ENCODE measurements at places on chromosomes 6 and 20.

GRCh38 chr6:133701633-133702331 lies 187.1 kb upstream of the TCF21 start:
- DNase-seq: no peak

DNA sequence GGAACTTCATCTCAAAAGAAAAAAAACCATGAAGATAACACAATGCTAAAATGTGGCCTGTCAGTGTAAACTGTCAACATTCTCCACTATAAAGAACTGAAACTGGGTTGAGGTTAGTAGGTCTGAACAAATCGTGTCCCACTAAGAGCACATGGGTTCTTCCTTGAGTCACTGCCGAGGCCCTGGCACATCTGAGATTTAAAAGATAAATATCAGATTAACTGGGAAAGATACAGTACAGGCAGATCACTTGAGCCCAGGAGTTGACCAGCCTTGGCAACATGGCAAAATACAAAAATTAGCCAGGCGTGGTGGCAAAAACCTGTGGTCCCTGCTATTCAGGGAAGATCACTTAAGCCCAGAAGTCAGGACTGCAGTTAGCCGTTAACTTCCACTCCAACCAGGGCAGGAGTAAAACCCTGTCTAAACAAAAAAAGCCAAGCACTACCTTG lies 5.6 kb downstream of the EEF1A1 start:
- no peak for DNase-seq

DNA sequence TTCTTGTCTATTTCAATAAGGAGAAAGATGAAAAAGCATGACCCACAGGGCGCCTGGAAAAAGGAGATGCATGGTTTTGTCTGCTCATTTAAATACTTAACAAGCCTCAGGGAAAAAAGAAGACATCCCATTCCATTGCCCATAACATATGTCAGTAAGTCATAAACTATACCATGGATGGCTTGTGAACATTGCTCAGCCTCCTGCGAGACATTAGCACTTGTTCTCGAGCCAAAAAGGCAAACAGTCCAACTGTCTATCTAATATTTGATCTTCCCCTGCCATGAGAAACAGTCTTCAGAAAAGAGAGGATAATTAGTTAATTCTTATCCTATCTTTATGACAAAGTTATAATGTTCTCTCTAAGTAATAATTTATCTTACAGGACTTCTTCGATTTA lies 527.4 kb downstream of the HACE1 start:
- DNase-seq: no peak

GRCh38 chr20:31711179-31712111 lies 11.2 kb downstream of the BCL2L1 start:
- no peak for DNase-seq

- no peak for DNase-seq
These were observed 256.7 kb upstream of the RAB32 start for GRCh38 chr6:146286961-146287360.

- no peak for DNase-seq
These were observed 18.8 kb upstream of the RALGAPA2 start for GRCh38 chr20:20731000-20731944.

- DNase-seq: peak; percentile 68
These were observed 15.0 kb upstream of the IFNGR1 start for GRCh38 chr6:137233911-137234863.

DNA sequence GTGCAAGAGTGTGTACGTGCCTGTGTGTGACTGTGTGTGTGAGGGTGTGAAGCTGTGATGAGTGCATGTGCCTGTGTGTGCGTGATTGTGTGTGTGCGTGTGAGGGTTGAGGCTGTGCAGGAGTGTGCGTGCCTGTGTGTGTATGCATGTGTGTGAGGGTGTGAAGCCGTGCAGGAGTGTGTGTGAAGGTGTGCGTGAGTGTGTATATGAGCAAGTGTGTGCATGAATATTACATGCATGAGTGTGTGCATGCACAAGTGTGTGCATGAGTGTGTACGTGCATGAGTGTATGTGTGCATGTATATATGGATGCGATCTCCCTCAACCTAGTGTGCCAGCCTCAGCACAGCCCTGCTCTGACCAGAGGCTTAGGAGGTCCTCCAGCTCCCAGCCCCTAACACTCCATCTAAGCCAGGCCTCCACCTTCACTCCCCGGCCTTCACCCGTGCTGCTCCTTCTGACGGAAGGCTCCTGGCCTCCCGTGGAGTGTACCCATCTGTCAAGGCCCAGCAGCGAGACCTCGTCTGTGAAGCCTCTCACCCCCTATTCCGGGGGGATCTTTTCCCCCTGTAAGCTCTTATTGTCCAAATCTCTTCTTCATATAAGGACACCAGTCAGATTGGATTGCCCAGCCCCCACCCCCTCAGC lies 19.9 kb upstream of the PHACTR3 start:
- DNase-seq: no peak

DNA sequence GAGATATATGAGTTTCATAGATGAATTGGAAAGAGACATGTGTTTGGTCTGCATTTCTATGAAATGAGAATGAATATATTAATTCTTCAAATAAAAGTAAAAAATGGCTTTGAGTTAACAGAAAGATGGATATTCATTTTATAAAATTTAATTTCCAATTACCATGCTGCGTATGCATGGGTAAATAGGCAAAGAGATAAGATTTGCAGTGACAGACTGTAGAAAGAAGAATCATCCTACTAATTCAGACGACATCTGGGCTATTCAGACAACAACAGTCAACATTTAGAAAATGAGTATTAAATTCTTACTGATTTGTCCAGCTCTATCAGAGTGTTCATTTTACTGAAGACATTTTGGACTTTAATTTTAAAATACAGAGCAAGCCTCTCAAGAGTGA lies 602.2 kb upstream of the NRSN1 start:
- no peak for DNase-seq

DNA sequence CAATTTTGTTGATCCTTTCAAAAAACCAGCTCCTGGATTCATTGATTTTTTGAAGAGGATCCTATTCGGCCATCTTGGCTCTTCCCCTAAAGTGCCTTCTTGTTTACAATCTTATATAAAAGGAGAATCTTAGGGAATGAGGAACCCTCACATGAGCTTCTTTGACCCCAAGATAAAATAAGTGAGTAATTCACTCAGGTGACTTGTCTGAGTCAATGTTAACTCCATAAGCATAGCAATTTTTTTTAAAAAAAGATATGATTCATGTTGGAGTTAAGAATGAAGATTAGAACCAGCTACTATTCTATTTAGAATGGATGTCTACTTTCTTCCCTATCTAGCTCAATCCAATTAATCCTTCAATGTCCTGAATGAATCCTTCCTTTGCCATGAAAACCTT lies 21.0 kb downstream of the WASF1 start:
- no peak for DNase-seq

DNA sequence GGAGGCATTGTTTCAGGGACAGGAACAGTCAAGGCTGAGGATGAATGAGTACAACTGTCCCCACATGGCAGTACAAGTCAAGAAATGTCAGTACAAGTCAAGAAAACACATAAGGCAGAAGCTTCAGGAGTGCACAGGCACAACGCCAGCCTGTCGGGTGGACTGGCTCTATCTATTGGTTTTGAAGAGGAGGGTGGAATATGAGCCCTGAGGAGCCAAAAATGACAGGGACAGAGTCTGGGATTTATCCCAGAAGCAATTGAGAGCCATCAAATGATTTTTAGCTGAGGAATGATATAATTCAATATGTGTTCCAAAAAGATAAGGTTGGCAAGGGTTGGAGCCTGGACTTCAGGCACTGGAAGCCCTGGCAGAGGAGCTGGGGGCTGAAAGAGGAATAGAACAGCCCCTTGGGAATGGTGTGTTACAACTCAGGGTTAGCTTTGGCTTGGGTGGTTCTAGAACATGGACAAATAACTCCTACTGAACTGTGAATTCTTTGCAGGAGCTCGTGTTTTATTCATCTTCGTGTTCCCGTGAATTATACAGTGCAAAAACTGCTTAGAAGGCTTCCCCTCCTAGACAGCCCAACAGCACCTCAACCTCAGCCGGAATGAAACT lies 425.7 kb upstream of the ARID1B start:
- no peak for DNase-seq

GRCh38 chr20:38534756-38535155 lies 46.2 kb upstream of the ADIG start:
- DNase-seq: no peak

DNA sequence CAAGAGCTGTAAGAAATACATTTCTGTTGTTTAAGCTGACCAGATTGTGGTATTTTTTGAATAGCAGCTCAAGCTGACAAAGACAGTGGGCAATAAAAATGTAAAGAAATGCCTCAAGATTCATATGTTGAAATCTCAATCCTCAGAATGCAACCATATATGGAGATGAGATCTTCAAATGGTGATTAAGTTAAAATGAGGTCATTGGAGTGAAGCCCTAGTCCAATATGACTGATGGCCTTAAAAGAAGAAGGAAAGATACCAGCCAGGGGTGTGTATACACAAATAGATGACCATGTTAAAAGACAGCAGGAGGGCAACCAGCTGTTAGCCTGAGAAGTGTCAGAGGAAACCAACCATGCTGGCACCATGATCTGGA lies 7.1 kb upstream of the DDO start:
- DNase-seq: peak; percentile 52

DNA sequence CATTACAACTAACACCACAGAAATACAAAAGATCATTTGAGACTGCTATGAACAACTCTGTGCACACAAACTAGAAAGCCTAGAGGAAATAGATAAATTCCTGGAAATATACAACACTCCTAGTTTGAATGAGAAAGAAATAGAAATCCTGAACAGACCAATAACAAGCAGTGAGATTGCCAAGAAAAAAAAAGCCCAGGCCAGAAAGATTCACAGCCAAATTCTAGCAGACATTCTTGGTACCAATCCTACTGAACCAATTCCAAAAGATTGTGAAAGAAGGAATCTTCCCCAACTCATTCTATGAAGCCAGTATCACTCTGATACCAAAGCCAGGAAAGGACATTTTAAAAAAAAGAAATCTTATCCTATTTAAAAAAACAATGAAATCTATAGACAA lies 7.0 kb upstream of the CDK19 start:
- peak; percentile 59 for DNase-seq

GRCh38 chr6:153411070-153411648 lies 280.1 kb upstream of the RGS17 start:
- DNase-seq: no peak

GRCh38 chr6:131183427-131184095 lies 48.3 kb downstream of the AKAP7 start:
- DNase-seq: no peak

DNA sequence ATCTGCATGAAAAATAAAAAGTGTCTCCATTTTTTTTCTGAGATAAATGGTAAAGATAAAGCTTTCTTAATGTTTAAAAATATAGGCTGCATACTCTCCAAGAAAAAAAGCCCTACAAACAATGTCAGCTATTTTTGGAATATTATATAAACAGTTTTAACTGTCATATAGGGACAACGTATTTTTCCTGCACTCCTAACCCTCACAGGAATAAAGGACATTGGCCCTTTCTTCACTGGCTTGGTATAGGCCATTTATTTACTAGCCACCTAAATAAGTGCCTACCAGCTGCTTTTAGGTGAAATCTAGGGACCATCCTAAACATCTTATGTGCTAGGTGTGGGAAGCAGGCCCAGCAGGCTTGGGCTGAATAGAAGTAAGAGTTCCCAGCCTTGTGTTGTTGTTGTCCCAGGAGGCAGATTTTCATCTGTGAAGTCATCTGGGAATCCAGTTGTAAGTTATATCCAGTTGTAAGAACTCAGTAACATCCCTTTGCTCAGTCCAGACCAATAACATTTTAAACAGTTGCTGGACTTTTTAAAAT lies 21.3 kb downstream of the FOXO3 start:
- DNase-seq: no peak

DNA sequence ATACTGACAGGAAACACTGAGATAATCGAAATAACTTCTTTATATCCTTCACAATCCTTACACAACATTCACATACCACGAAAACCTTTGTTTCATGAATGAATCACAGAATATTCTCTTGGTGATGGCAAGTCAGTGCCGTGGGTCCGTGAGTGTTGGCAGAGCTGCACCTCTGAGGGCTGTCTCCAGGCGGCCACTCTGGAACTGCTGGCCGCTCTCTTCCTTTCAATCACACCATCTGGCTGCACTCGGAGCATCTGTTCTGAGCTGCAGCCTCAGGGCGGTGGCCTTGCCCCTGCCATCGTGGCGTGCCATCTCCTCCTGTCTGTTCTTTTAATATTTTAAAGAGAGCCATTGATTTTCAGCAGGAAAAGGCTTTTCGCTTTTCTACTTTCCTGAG lies 129.4 kb upstream of the AFDN start:
- DNase-seq: peak; percentile 31

DNA sequence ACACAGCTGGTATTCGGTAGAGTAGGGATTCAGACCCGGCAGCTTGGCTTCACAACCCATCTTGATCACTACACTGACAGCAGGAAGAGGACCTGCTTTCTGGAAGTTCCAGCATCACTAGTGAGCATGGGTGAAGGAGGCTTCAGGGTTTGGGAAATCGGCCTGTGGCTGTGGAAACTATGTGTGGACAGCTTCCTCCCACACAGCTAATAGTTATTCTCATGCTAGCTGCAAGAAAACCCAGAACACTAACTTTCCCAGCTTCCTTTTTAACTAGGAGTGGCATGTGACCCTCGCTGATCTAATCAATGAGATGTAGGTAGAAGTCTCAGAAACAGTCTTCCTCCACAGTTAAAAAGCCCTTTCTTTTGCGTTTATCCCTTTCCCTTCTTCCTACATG lies 36.3 kb upstream of the SIRPA start:
- no peak for DNase-seq

GRCh38 chr6:142481466-142481865 lies 179.7 kb downstream of the ADGRG6 start:
- no peak for DNase-seq

GRCh38 chr6:168712993-168713392 lies 272.0 kb downstream of the SMOC2 start:
- DNase-seq: no peak

DNA sequence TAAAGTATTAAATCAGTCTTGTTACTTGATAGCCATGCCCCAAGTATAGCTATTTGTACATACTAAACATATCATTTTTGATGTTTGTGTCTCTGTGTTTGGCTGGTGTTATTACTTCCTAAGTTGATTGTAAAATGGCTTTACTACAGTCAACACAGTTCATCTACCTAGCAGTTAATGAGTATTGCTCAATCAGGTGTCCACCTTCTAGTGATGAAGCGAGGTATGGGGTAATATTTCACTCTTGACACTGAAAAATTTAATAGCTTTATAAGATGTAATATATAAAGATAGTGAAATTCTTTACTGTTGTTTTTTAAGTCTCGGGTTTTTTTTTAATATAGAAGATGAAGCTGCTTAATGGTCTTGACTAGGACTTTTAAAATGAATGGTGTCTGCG lies 18.9 kb downstream of the TMEM14A start:
- no peak for DNase-seq
